T-helper 2 cell (primary cell): ENCODE measurements at places on chromosomes 2 and 18.

DNA sequence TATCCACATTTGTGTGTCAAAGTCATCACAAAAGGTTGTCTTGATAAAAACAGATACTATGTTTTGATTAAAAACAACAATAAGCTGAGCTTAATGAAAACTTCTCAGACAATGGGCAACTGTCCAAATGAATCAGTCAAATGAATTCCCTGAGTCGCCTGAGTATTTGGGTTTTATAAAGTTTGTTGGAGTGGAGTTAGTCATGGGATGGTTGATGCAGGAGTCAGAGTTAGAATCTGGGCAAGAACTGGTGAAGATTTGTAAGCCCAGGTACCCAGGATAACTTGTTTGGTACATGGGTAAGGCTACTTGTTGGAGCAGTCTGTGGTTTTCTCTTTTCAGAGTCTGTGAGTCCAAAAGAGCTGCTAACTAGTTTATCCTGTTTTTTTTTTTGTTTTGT is 34.4 kb upstream of the RAPGEF4 start:
- no peak for DNase-seq

DNA sequence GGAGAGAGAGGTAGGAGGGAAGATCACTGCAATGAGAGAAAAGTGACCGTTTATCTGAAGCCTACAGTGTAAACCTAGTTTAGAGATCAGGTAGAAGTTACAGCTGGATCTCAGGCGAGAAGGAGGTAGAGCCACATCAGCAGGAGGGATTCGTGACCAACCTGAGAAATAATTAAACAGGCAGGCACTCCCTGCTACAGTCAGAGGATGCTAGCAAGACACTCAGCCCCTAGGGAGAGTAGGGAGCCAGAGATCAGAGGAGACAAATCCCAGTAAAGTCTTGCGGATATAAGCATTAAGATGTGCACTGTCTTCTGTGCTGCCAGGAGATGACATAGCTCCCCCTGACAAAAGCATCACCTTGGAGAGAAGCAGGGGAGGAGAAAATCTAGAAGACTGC is 629.1 kb upstream of the SLC39A10 start:
- no peak for DNase-seq

DNA sequence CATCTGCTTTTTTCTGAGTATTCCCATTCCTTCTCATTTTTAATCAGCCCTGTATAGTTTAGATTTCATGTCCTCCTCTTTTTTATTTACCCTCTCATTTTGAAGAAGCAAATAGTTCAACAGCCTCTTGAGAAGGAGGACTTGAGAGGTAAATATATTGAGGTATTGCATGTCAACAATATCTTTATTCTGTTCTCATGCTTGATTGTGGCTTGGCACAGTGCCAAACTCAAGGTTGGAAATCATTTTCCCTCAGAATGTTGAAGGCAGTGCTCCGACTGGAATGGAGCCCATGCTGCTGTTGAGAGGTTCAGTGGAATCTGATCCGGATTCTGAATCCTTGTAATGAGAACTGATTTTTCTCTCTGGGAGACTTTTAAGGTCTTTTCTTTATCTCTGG is 31.0 kb upstream of the GALNT3 start:
- DNase-seq, result no peak

DNA sequence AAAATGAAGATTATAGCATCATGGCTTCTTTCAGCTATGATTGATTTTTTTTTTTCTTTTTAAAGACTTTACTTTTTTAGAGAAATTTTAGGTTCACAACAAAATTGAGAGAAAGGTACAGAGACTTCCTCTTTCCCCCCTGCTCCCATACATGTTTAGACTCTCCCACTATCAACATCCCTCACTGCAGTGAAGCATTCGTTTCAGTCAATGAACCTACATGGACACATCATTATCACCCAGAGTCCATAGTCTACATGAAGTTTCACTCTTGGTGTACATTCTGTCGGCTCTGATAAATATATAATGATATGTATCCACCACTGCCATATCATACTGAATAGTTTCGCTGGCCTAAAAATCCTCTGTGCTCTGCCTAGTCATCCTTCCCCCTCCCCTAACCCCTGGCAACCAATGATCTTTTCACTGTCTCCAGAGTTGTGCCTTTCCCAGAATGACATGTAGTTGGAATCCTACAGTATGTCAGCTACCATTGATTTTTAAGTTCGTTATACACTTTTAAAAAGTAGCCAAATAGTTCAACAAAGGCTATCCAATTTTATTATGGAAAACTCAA is 86.8 kb downstream of the GPD2 start:
- DNase-seq, result no peak
